Thyroid gland (tissue), 4 donors: ENCODE measurements at places on chromosomes 11 and 22. TPM values are rescaled to one million over a fixed set of nuclear protein-coding genes. Genes with fewer than 3 reads are reported as not detected.

GRCh38 chr11:120929664-120930154, 94.2 kb upstream of the TBCEL start:
- DNase-seq = peak; percentile 14

DNA sequence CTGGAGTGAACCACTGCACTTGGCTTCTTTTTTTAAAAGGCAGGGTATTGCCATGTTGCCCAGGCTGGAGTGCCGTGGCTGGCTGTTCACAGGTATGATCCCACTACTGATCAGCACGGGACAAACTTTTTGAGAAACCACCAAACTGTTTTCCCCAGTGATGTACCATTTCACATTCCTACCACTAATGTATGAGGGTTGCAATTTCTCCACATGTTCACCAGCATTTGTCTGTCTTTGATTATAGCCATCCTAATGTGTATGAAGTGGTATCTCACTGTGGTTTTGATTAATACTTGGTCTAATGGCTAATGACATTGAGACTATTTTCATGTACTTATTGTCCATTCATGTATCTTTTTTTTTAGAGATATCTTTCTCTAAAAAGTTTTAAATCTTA, 41.5 kb upstream of the EP300 start:
- no peak for DNase-seq

DNA sequence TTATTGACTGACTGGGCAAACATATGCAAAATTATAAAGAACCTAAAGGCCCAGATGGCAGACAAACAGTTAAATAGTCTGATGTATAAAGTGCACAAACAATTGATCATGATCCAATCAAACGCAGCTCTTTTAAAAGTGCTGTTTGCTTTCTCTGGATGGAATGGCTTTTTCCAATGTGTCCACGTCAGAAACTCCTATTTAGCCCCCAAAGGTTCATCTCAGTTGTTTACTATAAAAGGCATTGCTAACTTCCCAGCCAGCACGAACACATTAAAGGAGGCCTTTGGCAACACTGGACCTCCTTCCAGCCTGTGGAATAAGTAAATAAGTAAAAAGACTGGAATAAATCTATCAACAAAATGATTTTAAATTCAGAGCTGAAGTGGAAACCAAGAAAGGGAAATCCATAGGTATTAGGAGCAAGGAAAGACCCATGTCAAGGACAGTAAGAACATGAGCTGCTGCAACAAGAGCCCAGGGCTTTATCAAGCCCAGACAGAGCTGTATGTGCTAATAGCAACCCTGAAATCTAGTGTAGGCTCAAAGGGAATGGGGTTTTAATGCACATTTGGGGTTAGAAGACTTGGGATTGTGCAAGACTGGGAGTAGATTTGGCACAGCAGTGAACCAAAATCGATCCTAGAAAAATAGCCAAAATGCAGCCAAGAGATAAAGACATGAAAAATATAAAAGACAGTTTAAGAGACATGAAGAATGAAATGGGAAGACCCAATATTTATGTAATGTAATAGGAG, 105.4 kb downstream of the EFCAB6 start:
- DNase-seq = no peak

- no peak for DNase-seq
These were observed 1154.2 kb upstream of the TENM4 start for GRCh38 chr11:80595011-80595410.

GRCh38 chr22:46297151-46297812, 612 bp downstream of the GTSE1 start:
- peak; percentile 12 for DNase-seq

DNA sequence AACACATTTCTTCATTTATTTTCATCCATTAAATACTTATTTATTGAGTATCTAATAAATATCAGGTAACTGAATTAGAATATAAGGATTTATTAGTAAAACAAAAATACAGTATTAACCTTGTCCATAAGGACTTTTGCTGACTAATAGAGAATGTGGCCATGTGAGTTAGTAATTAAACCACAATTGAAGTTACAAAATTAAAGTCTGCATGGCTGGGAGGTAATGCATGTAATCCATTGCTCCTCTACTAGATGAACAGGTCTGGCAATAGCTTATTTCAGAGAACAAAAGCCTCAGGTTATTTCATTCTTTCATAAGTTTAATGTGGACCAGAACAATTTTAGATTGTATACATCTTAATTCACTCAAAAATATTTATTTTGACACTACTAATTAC, 9.9 kb upstream of the CARD18 start:
- DNase-seq = no peak

- DNase-seq = no peak
These were observed 67.0 kb downstream of the APOL5 start for GRCh38 chr22:35784633-35785032.

GRCh38 chr11:124301548-124301947, 12.2 kb downstream of the OR8D1 start:
- DNase-seq = no peak

DNA sequence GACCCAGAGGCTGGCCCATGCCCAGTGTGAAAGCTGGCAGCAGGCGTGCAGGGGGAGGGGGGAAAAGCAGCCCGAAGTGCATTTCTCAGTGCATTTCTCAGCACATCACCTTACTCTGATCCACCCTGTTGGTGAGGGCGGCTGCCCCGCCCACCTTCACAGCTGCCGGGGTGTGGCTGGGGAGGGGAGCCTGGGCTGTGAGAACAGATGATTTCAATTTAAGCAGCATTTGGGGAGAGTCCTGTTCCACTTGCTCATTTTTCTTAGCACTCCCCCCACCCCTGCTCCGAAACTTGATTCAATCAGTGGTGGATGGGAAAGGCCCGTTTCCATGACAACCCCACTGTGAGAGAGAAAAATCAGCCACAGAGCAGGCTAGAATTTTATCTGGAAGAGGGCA, 84.8 kb downstream of the SNX19 start:
- no peak for DNase-seq

- DNase-seq = no peak
These were observed 338.6 kb downstream of the SHANK2 start for GRCh38 chr11:70913715-70914231.

GRCh38 chr11:11972730-11973341, 35.6 kb downstream of the DKK3 start:
- DNase-seq = no peak

GRCh38 chr22:42613872-42614301, 796 bp downstream of the POLDIP3 start:
- DNase-seq = no peak

DNA sequence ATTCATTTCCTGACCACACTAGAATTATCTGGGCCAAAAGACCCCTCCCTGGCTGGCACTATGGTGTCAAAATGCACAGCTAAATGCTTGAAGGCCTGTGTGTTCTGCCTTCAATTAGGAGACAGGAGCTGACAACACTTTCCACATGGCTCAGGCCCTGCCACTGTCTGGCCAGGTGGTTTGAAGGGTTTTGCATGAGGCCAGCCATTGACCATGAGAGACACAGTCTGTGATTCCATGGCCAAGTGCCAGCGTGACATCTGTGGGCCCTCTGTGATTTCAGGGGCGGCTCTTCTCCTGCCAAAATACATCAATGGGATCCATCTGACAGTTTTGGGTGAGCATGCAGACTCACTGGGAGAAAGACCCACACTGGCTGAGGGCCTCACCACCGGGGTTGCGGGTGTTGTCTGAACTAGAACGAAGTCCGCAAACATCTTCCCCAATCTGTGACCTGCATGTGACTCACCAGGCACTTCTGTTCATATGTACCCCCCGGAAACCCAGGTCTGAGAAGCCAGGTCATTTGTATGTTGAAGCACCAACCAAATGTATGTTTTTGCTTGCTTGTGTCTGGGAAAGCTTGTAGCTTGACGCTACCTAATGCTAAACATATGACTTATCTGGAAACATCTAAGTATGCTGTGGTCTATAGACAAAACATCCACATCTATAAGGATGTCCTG, 20.7 kb upstream of the NAV2 start:
- DNase-seq = no peak

DNA sequence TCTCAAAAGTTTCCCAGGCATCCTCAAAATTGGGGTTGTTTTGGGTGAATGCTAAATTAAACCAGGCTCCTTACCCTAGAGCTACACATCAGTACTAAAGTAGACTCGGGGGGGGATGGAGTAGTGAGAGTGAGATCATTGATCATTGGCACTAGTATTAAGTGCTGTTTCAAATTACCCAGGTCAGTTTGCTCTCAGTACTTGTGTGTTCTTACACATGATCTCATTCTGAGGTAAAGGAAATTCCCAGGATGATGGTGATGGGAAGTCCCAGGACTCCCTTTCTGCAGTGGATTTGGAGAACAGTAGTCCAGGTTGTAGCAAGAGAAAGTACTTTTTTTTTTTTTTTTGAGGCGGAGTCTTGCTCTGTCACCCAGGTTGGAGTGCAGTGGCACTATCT, 12.5 kb downstream of the RBM4 start:
- DNase-seq = no peak

DNA sequence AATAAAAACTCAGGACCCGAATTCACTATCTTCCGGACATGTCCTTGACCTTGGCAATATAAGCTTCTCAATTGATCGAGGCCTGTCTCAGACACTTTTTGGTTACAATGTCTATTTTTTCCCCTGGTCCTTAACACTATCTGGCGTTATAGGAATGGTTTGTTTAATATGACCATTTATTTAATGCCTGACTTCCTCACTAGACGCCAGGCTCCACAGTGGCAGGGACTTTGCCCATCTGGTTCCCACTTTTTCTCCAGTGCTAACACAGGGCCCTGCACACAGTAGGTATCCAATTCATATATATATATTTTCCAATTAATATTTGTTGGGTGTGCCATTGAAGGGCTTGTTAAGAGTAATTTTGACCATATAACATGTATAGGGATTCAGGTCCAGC, 7.9 kb upstream of the CBX6 start:
- DNase-seq = no peak

HTR3A gene
- not detected for total RNA-seq

SCGB1D2 gene
- not detected for total RNA-seq

ZNF215 gene
- total RNA-seq = 1.7 TPM

KRTAP5-2 gene
- not detected for total RNA-seq

RFPL1 gene
- not detected for total RNA-seq

NCF4 gene
- 7.3 TPM for total RNA-seq
